ENCODE measurements at places on chromosomes 12 and 14.

- DNase-seq, result no peak
Observed at GRCh38 chr12:25767606-25768005, 190.9 kb upstream of the RASSF8 start.

DNA sequence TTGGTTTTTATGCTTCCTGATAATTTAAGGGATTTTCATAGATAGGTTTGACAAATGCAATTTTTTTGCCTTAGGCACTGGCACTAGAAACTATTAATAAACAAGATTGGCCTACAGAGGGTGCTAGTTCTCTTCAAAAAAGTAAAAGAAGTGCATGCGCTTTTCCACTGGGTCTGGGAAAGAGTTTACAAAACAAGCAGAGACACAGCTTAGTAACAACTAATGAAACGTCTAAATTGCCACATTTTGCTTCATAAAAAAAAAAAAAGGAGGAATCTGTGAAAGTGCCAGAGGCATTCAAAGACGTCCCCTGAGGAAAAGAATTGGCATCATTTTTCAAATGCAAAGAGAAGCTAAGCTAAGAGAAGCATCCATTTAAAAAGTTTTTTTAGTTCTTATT is 58.3 kb upstream of the EEA1 start:
- peak; percentile 65 for DNase-seq

- DNase-seq, result no peak
Observed at GRCh38 chr12:93676408-93677194, 574 bp upstream of the CRADD start.

DNA sequence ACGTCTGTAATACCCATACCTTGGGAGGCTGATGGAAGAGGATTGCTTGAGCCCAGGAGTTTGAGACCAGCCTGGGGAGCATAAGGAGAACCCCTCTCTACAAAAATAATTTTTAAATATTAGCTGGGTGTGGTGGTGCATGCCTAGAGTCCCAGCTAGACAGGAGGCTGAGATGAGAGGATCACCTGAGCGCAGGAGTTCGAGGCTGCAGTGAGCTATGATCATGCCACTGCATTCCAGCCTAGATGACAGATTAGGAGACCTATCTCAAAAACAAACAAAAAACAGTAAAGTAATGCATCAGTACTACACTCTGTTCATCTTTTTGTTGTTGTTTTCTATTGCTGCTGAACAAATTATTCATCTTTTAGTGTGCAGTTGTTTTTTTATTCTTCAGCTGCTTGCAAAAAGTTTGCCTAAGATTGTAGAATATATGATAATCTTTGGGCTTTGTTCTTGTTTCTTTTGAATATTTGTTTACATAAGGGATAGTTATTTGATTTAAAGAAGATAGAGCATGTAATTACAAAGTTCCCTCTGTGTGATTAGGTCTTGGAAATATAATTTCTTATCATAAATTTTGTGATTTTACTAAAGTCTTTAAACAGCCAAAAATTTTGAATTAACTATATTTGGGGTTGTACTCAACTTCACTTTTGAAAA is 8.2 kb downstream of the ARHGAP5 start:
- DNase-seq, result no peak

GRCh38 chr14:71907793-71908515 is 24.3 kb upstream of the RGS6 start:
- DNase-seq, result no peak

DNA sequence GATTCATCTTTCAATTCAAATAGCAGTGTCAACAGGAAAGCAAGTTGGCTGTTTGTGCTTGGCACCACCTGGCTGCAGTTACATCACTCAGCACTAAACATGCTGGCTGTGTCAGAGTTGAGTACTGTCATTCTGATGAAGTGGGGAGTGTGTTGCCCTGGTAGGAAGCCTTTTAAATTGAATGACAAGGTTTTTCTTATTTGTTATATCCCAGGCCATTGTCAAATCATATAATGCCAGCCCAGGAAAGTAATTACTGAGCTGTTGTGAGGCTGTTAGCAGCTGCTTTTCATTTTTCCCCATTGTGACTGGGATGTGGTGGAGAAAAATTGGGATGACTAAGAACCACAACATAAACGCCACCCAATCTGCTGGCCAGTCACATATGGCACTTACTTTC is 106.5 kb upstream of the PRKD1 start:
- peak; percentile 90 for DNase-seq

- no peak for DNase-seq
Observed at GRCh38 chr14:101554991-101555668, 6.2 kb upstream of the DIO3 start.

DNA sequence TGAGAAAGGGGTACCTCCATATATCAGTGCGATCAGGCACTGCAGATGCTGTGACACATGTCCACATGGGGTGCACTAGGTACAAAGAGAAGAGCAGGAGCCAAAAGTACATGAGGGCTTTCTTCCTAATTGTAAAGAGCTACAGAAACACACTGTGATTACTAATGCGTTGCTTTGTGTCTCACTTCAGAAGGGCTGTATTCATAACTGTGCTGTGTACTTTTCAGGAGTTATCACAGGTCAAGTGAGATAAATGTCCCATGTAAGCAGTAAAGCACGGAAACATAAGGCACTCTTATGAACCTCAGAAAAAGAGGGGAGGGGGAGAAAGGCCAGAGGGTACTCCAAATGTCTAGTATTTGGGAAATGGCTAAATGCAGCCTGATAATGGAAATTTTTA is 10.6 kb downstream of the SPRING1 start:
- DNase-seq, result no peak

DNA sequence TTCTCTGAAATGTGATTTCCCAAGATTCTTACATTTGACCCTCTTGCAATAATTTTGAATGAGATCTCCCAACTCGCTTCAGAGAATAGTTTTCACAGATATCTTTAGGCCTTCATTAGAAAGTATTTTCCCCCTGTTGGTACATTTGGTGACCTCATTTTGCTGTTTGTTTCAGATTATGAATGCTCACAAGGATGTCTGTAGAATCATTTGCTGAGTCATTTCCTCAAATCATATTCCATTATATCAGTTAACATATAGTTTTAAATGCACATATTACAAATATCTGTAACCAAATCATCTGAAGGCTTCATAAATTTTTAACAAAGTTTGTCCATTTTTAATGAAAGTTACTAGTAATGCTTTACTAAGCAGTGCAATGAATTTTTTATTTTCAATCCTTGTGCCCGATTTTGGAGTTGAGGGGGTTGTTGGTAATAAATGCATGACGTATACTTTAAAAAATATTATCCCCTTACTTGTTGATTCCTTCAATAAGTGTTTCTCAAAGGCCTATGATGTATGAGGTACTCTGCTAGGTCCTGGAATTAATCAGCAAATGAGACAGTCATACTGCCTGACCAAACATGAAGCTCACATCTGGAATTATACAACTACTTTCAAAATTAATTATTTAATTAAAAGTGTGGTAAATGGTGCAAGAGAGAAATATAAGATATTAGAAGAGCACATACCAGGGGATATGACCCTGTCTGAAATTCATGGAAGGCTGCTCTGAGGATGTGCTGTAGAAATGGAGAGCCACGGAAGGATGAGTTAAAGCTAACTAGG is 126.9 kb upstream of the RAP1B start:
- DNase-seq, result no peak

- no peak for DNase-seq
Observed at GRCh38 chr12:13573698-13574321, 377.3 kb downstream of the EMP1 start.

GRCh38 chr14:94213021-94213420 is 38.9 kb downstream of the PPP4R4 start:
- DNase-seq, result no peak

DNA sequence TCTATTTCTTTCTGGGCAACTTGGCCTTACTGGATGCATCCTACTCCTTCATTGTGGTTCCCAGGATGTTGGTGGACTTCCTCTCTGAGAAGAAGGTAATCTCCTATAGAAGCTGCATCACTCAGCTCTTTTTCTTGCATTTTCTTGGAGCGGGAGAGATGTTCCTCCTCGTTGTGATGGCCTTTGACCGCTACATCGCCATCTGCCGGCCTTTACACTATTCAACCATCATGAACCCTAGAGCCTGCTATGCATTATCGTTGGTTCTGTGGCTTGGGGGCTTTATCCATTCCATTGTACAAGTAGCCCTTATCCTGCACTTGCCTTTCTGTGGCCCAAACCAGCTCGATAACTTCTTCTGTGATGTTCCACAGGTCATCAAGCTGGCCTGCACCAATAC is 5.3 kb downstream of the OR4N5 start:
- no peak for DNase-seq

- no peak for DNase-seq
Observed at GRCh38 chr12:31288381-31288780, 37.6 kb downstream of the SINHCAF start.

GRCh38 chr14:57168138-57168679 is 100.5 kb downstream of the EXOC5 start:
- no peak for DNase-seq

- DNase-seq, result no peak
Observed at GRCh38 chr14:21748869-21749303, 75.3 kb upstream of the OR4E1 start.

DNA sequence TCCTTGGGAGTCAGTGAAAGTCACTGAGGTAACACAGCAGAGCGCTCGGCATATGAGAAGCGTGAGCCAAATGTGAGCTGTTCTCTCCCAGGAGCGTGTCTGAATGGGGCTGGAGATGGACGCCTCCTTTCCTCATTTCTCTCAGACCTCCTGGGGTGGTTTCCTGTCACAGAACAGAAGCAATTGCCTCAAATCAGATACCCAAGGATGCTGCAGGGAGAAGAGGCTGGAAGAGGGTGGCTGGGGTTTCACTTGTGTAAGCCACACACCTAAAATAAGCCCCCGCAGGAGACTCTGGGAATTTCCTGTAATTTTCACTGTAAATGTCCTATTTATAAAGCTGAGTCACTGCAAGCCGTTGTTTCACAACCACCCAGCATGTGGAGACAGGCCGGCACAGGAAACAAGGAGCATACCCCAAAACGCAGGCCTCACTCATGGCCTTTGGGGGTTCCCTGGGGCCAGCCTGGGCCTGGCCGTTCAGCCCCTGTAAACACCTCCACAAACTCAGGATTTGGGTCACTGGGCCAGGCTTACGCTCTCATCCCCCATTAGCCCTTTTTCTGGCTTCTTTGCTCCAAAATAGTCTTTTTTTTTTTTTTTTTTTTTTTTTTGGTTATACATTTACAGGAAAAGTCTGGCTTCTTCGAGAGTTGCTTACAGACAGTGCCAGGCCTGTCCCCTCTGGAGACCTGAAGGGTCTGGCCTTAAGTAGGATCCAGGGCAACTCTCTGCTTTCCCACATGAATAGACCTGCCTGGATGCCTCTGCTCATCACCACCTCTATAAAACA is 55.3 kb downstream of the VCPKMT start:
- DNase-seq, result no peak

GRCh38 chr12:27964123-27964522 is 8.4 kb downstream of the PTHLH start:
- DNase-seq, result no peak

DNA sequence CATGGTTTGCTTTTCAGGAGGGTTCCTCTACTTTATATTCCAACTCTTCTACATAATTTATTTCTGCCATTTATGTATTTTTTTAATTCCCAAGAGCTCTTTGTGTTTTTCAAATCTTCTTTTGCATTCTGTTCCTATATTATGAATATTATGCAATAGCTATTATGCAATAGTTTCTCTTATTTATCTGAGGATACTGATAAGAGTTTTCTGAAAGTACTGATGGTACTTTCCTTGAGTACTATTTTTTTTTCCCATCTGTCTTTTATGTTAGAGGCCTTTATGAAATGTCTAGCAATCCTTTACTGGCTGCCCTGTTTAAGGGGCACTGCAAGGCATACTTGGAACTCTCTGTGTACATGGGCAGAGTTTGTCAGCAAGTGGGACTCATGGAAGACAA is 93.4 kb downstream of the SLC41A2 start:
- no peak for DNase-seq

DNA sequence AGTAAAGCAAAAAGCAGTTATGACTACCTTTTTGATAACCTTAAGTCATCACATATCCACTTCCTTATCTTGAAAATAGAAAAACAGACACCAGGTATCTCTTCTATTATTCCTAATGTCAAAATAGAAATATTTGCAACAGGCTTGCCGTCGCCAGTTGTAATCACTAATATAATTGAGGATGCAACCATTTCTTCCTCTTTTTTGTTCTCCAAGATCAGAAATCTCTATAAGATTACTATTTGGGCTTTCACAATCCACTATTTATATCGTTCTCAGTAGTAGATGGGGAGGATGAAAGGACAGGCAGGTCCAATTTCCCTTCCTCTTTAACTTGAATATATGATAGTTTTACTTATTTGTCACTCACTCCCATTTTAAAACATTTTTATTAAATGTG is 130.2 kb upstream of the HMGA2 start:
- DNase-seq, result no peak

DNA sequence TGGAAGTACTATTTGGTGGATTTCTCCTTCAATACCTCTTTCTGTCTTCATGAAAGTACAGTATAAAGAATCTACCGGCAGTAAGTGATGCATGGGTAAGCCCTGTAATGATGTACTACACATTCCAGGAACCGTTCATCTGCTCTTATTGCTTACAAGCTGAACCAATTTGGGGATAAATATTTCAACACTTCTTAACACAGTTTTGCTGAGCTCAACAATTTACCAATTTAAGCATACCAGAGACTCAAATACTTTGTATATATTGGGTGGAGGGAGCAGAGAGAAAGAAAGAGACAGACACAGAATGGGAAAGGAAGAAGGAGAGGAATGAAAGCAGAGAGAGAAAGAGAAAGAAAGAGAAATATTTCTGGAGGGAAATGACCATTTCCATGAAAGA is 821.1 kb upstream of the FLRT2 start:
- DNase-seq, result no peak

GRCh38 chr14:74612350-74613021 is 449 bp upstream of the LTBP2 start:
- no peak for DNase-seq

- DNase-seq, result no peak
Observed at GRCh38 chr14:92534932-92535643, 21.5 kb downstream of the RIN3 start.

GRCh38 chr14:36555998-36556743 is 26.2 kb downstream of the NKX2-8 start:
- DNase-seq, result no peak

DNA sequence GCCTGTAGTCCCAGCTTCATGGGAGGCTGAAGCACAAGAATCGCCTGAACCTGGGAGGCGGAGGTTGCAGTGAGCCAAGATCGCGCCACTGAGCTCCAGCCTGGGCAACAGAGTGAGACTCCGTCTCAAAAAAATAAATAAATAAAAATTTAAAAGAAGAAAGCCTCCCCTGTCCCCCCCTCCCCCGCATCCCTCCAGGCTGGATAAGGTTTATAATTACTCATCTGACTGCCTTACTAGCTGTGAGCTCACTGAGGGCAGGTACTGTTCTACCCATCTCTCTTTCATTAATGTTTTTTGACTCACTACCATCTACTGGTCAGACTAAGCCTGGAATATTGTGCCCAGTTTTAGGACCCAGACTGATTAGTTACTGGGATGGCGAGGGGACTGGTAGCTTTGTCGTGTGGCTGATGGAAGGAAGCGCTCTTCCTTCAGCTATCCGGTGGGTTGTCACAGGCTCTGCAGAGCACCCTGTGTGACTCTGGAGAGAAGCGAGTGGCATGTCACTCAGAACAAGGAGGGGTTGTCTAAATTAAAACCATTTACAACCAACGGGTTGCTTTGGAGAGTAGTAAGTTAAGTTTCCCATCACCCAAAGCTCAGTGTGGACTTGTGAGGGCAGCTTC is 16.9 kb downstream of the EVL start:
- DNase-seq, result no peak

GRCh38 chr12:128178966-128179365 is 88.0 kb upstream of the TMEM132C start:
- no peak for DNase-seq
